RWPE2 (cell line): ENCODE measurements at places on chromosomes 3 and 15.
A peak's percentile ranks its signal among the peaks of the same experiment; 100 is the strongest.

DNA sequence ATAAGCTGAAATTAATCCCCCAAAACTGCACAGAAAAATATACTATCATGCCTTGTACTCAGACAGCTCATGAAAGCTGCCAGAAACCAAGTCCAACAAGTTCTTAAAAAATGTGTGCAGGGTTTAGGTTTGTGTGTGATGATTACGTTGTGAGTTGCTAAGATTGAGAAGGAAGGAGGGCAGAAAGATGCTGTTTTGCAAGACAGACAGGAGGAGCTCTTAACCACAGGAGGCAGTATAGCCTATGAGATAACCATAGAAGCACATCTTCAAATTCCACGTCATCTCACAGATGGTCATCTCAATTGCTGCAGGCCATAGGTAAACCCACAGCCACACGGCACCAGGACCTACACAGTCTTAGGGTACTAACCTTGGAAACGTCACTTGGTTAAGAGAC lies 191.9 kb downstream of the STT3B start:
- DNase-seq = no peak

DNA sequence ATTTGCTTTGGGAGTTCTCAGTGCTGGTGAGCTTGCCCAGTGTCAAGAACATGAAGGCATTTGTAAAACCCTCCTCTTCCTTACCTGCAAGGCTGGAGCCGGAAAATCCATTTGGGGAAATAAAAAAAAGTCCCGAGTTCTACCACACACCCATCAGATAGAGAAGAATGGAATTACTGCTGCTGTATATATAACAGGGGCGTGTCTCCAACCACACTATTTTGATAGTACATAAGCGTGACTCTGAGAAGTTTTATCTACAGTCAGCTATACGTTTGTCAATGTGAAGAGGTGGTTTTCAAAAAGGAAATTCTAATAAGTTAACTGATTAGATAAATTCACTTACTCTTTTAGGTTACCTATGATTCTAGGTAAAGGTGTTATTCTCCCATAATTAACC lies 1.3 kb upstream of the CPA3 start:
- DNase-seq = no peak

DNA sequence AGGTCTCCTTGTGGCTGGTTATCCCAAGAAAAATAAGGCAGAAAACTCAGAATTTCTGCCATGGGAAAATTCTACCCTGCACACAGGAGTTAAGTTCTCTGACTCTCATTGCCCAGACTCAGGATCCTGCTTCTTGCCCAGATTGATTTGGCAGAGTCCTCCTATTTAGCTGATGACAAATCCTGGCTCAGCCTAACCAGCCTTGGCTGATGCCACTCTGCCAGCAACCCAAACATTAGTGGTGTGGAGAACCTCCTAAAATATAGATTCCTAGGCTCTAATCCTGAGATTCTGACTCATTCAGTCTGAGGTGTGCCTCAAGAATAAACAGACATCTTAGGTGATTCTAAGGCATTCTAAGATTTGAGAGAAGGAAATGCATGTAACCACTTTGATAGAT lies 60.5 kb upstream of the ACTC1 start:
- DNase-seq = no peak

DNA sequence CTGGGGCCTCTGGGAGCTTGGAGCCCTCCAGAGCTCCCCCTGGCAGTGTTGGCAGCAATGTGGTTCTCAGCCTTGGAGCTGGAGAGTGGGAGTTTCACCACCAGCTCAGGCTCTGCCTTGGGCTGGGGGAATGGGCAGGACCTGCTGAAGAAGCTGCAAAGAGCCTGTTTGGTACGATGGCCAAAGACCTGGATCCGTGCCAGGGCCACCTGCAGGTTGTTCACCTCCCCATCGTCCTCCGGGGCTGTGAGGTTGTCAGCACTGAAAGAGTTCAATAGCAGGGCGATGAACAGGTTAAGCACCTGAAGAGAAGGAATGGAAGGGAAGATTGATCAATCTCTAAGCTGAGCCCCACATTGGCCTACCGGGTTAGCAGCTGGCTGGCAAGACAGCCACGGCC lies 77.3 kb upstream of the SCN5A start:
- no peak for DNase-seq

GRCh38 chr3:171840811-171841619 lies 2.1 kb upstream of the TMEM212 start:
- DNase-seq = no peak

DNA sequence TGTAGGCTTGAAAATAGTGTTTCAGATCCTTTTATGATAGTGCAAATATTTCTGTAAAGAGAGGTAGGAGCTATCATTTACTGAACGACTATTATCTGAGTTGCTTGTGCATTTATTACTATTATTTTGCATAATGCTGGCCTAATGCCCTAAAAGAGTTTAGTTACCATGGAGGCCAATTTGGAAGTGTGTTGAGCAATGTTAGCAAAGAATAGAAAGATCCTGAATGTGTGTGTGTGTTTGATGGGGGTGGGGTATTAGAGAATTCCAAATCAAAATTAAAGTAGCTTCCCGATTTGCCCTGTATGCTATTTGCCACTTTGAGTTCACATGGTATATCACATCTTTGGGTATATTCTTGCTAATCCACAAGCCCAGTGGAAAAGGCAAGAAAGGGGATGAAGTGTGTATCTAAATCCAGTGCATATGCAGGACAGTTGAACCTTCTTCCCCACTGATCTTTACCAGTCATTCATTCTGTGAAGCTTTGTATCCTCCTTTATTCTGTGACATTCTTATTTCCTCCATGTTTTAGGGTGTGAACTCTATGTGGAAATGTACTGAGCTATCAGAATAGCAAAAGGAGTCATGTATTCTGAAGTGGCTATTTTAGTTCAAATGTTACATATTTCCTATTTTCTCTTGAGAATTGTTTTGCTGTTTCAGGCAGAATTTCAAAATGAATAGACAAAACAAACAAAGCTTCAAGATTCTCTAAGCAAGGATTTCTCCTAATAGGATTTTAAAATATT lies 45.7 kb upstream of the PLSCR5 start:
- no peak for DNase-seq

DNA sequence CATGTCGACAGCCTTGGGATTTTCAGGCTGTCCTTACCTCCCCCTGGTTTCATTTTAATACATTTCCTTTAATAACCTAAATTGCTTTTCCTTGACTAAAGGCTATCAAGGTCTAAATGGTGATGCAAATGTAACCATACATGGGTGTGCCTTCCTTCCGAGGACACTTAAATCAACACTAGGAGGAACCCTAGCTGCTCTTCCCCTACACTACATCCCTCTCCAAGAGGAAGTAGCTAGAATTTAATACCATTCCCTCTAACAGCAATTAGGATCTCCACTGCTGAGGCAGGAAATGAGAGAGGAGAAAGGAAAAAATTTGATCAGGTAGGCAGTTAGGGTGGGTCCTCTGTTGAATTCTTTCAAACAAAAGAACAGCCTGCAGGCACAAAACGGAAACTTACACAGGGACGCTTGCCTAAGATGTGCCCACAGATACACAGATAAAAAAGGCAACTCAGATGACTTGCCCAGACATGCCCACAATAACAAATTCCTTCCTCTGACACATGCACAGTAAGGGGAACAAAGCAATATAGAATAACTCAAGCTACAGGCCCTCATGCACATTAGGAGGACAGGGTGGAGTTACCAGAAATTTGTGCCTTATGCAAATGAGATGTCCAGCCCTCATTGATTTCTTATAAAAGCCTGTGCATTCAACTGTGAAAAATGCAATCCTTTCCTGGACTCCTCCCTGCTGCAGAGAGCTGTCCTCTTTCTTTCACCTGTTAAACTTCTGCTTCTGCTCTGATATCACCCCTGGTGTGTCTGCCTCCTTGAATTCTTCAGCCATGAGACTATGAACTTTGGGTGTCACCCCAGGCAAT lies 1024.4 kb upstream of the CADM2 start:
- peak; percentile 85 for DNase-seq

DNA sequence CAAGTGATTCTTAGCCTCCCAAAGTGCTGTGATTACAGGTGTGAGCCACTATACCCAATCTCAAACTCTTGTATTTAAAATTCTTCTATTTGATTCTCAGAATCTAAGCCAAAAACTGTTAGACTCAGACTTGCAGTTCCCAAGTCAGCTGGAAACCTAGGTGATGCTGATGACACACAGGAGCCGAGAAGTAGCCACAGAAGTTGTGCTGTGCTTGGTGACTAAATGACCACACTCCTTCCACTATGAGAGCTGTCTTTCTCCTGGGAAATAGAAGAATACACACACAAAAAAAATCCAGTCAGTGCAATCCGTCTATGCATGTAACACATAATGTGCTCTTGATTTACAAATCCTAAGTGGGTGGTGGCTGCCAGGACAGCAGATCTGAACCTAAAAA lies 33.9 kb downstream of the ILDR1 start:
- DNase-seq = no peak

- no peak for DNase-seq
Observed at GRCh38 chr15:93563218-93563617, 474.2 kb upstream of the RGMA start.

GRCh38 chr15:91849749-91850161 lies 3.8 kb upstream of the SLCO3A1 start:
- no peak for DNase-seq

- no peak for DNase-seq
Observed at GRCh38 chr15:76135516-76135915, 75.7 kb downstream of the TMEM266 start.

- no peak for DNase-seq
Observed at GRCh38 chr3:117616227-117616626, 906.6 kb downstream of the TUSC7 start.

DNA sequence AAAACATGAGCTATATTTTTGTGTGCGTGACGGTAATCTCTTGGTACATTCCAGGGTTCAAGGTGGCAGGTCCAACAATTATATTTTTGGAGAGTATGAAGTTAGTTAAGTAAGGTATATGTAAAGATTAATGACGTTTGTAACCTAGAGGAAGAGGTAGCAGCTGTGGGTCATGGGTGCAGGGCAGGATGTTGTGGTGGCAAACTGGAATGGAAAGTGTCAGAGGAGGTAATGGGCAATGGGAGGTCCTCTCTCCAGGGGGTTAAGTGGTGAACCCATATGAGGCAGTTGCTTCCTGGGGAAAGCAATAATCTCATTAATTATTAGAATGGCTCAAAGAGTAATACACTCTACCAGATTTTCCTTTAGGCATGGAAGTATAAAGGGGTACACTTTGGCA lies 1.0 kb upstream of the CD200R1L start:
- DNase-seq = no peak

DNA sequence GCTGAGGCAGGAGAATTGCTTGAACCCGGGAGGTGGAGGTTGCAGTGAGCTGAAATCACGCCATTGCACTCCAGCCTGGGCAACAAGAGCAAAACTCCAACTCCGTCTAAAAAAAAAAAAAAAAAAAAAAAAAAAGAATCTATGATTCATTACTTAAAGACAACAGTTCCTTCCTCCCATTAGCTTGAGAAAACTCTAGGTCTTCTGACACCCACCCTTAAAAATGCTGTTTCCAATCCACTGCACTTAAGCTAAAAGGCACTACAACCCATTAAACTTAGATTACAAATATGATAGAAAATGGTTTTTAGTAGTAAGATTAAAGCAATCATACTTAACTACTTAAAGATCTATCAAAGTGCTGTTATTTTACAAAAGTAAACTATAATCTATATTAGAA lies 40.0 kb upstream of the BHLHE40 start:
- DNase-seq = no peak

DNA sequence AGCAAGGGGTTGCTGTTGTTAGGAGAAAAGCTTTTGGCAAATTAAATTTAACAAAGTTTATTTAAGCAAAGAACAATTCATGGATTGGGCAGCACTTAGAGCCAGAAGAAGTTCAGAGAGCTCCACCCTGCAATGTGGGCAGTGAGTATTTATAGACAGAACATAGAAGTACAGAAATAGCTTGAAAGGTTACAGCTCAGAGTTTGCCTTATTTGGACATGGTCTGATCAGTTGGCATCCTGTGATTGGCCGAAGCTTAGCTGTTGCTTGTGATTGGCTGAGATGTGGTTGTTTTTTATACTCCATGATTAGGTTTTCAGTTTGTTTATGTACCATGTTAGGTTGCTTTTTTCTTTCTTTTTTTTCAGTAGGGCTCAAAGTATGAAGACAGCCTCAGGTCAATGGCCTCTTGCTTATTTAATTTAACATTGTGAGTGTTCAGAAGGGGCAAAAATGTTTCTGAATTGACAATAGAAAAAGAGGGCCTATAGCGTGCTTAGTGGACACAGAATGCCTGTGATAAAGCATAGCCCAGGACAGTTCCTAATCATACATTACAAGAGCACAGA lies 293.8 kb downstream of the IGSF11 start:
- no peak for DNase-seq

- DNase-seq = no peak
Observed at GRCh38 chr3:195007151-195007550, 263.8 kb downstream of the XXYLT1 start.

- no peak for DNase-seq
Observed at GRCh38 chr15:70252056-70252950, 154.6 kb upstream of the TLE3 start.

DNA sequence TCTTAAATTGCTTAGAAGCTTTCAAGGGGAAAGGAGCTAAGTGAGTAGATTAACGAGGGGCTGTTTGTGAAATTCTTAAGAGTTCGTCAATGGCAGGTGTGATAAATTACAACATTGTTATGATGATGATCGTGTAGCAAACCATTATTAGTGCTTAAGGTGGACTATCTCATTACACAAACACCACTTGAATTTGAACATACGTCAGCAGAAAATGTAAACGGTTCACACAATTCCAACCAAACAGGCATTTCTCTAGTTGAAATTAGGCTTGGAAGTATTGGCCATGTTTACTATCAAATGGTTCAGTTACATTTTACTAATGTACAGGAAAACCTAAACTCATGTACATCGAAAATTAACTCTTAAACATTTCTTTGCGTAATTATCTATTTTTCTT lies 102.8 kb downstream of the PYDC2 start:
- DNase-seq = no peak
